ENCODE measurements at places on chromosomes 5 and 9. TPM values are rescaled to one million over a fixed set of nuclear protein-coding genes. Genes with fewer than 3 reads are reported as not detected.

DNA sequence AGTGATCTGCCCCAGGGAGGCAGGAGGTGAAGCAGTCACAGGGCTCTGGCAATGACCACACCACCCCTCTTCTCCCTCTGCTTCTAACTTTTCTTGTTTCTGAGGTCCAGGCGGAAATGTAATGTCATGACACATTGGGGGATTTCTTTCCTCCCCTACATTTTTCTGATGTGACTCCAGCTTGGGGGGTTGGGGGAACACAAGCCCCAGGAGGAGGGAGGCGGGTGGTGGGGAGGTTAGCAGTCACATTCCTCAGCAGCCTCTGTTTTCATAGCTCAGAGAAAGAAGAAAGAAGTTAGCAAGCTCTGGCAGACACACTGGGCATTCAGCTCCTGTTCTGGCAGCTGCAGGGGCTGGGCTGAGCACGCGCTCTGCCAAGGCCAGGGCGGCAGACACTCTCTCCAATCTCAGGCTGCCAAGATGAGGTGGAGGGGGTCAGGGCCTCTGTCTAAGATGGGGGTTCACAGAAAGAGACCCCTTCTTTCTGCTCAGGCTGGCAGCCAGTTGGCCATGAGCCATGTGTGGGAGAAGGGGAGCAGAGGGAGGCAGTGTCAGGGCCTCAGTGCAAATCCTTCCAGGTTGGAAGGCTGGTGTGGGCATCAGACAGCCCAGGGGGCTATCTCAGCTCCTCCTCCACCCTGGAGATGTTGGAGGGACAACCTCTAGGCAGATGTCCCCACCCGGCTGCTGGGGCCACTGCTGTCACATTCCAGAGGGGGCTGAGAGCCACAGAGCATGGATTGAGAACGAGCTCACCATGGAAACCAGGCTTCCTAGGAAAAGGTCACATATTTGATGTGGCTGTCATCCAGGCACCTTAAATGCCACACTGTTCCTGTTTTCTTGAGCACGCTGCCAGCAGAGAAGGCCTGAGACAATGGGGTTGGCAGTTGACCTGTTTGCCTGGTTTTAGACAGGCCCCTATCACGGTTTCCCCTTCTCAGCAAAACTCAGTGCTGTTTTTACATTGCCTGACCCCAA is 20.1 kb upstream of the PFDN1 start:
- no peak overlapping the region for H3K4me3 ChIP-seq
- H3K27me3 ChIP-seq = no peaks in the 10 kb centered on the region
- peak; percentile 62 for DNase-seq
- peak overlapping the region; percentile 77 for H3K27ac ChIP-seq
- H3K4me1 ChIP-seq = peaks cover 50% of the 10 kb centered on the region

GRCh38 chr5:139711067-139711905 is 63.1 kb downstream of the CXXC5 start:
- no peak for DNase-seq
- H3K4me3 ChIP-seq = peak overlapping the region; percentile 56
- H3K27me3 ChIP-seq = peaks cover 14% of the 10 kb centered on the region
- peaks cover 35% of the 10 kb centered on the region for H3K4me1 ChIP-seq

DNA sequence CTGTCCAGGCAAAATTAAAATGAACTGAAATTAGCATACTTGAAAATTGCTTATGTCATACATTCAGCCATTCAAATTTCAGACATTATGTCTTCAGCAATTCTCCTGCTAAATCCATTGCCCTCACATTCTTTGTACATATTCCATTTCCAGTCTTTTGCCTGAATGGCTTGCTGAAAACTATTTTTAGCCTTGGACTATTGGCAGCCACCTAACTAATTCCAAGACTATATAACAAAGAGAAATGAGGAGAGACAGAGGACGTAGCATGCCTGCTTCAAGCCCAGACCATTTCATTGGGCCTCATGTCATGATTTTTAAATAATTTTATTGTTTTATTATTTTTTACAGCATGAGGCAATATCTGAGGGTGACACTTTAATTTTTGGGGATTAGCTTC is 100.3 kb downstream of the MRPS30 start:
- no peaks in the 10 kb centered on the region for H3K27me3 ChIP-seq
- no peak overlapping the region for H3K27ac ChIP-seq
- no peaks in the 10 kb centered on the region for H3K4me1 ChIP-seq
- DNase-seq = no peak
- no peaks in the 10 kb centered on the region for H3K36me3 ChIP-seq

GRCh38 chr9:120792898-120793765 is at the start of gene FBXW2:
FBXW2 (minus strand) TSS chr9:120793416; CDS start chr9:120788258, 5,158 bp downstream.
- DNase-seq = peak; percentile 98
- H3K27ac ChIP-seq = peak within 1 kb of the TSS; percentile 90
- H3K36me3 ChIP-seq = peaks cover 5% of the 10 kb centered on the region
- no peaks in the 10 kb centered on the region for H3K27me3 ChIP-seq

GRCh38 chr9:111897601-111898137 is 1.1 kb downstream of the UGCG start:
- peaks cover 42% of the 10 kb centered on the region for H3K4me1 ChIP-seq
- H3K27me3 ChIP-seq = no peaks in the 10 kb centered on the region
- DNase-seq = no peak
- H3K36me3 ChIP-seq = no peaks in the 10 kb centered on the region

GRCh38 chr5:127723571-127723970 is 20.4 kb downstream of the CCDC192 start:
- no peaks in the 10 kb centered on the region for H3K4me1 ChIP-seq
- H3K27me3 ChIP-seq = no peaks in the 10 kb centered on the region
- no peak overlapping the region for H3K4me3 ChIP-seq
- no peak for DNase-seq

DNA sequence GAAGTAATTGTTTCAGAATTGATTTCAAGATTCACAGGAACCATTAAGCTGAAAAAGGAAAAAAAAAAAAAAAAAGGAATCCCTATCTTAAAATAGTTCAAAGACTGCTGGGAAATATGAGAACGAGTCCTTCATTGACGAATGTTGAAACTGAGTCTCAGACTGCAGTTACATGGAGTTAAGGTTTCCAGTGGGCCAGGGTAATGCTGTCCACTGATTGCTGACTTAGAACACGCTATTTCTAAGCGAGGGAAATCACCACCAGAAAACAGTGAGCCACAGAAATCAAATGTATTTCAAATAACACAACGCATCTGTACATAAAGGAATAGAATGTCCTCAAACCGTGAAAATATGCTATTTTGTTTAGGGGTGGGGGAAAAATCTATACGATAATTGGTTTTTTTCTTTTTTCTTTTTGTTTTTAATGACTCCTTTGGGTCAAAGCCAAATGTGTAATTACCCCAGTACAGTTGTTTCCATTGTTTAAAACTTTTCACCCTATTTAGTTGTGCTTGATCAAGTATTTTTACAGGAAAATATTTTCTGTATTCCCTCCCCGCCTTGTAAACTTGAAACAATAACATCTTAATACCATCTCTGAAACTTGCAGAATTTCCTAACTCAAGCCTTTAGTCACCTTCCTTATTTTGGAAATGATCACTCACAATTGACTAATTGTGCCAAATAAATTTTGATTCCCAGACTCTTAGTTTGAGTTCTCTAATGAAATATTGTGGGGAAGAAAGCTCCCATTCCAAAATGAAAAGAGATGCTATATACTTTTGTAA is 208.3 kb downstream of the MCTP1 start:
- H3K27me3 ChIP-seq = no peaks in the 10 kb centered on the region
- no peaks in the 10 kb centered on the region for H3K36me3 ChIP-seq
- no peak overlapping the region for H3K4me3 ChIP-seq

DNA sequence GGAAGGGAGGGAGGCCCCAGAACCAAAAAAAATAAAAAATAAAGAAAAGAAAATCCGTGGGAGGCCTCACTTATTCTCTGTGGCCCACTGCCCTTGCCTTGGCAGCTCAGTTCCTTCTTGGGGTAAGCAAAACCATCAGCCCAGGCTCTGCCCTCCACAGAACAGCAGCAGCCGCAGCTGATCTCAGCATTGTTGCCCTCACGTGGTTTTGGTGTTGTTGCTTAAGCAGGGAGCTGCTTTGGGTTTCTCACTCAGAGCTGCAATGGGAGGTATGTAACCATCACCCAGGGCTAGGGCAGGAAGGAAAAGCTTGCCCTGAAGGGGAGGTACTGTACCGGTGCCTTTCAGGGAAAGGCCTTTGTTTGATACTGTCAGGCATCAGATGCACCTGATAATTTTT is 374.7 kb upstream of the WWC1 start:
- DNase-seq = no peak
- H3K4me1 ChIP-seq = no peaks in the 10 kb centered on the region
- H3K4me3 ChIP-seq = no peak overlapping the region
- no peaks in the 10 kb centered on the region for H3K27me3 ChIP-seq
- no peak overlapping the region for H3K27ac ChIP-seq

The SPATA31E1 gene
- total RNA-seq = not detected

The MGAT1 gene
- 255 TPM for total RNA-seq

The CCDC152 gene
- 0.11 TPM for total RNA-seq

The ACOT12 gene
- total RNA-seq = not detected

Measured in upper lobe of left lung (tissue), 6 donors.